Regular cardiac myocyte (primary cell): ENCODE measurements at places on chromosomes 5 and 9. TPM values are rescaled to one million over a fixed set of nuclear protein-coding genes. Genes with fewer than 3 reads are reported as not detected.

The CAMK4 gene
- total RNA-seq: 5.1 and 5.8 TPM in 2 replicates

The PCDHA6 gene
- total RNA-seq: 0.38 and 3.1 TPM in 2 replicates

The LCN12 gene
- not detected in 2 replicates for total RNA-seq

The PRDM9 gene
- total RNA-seq: not detected in 2 replicates

The ABCA2 gene
- 10.4 and 20.3 TPM in 2 replicates for total RNA-seq

The RHOBTB3 gene
- 284 and 356 TPM in 2 replicates for total RNA-seq

The HAVCR1 gene
- 0.38 and 0.56 TPM in 2 replicates for total RNA-seq

The TRPM3 gene
- total RNA-seq: 1.7 and 3.1 TPM in 2 replicates

The MYMK gene
- not detected in 2 replicates for total RNA-seq

The ACTBL2 gene
- total RNA-seq: under 0.01 and 0.19 TPM in 2 replicates

The LEAP2 gene
- under 0.01 and 0.28 TPM in 2 replicates for total RNA-seq
